ENCODE measurements at places on chromosomes 11 and 22.

DNA sequence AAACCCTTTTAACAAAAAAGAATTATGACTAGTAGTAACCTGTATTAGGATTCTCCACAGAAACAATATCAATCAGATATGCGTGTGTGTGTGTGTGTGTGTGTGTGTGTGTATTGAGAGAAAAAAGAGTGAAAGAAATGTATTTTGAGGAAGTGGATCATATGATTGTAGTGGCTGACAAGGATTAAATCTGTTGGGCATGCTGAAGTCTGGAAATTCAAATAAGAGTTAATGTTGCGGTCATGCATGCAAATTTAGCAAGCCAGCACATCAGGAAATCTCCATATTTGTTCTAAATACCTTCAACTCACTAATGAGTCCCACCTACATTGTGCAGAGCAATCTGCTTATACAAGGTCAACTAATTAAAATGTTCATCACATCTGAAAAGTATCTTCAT is 46.8 kb upstream of the IGLL5 start:
- DNase-seq: no peak

DNA sequence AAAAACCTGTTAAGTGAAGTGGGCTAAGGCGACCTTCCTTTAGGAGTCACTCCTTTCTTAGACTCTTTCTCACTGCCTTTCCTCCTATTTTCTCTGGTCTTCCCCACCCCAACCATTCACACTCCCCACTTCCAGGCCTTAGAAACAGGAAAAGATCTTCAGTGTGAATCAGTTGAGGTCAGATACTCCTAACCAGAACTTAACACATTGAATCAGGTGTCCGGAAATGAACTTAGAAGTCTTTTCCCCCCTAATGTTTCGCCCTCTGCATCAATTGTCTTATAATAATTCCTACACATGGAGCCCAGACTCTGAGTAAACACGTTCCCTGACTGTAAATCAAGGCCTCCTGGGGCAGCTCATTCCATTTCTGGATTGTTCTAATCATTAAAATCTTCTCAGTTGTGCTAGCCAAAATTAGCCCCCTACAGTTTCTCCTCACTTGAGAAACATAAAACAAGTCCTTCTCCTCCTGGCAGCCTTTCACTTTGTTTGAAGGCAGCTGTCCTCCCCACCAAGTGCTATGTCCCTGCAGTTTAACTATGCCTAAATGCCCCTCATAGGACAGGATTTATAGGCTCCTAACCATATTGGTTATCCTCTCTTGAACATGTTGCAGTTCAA is 32.7 kb upstream of the USP47 start:
- no peak for DNase-seq

- DNase-seq: no peak
Observed at GRCh38 chr11:44177905-44178304, 82.4 kb downstream of the EXT2 start.

DNA sequence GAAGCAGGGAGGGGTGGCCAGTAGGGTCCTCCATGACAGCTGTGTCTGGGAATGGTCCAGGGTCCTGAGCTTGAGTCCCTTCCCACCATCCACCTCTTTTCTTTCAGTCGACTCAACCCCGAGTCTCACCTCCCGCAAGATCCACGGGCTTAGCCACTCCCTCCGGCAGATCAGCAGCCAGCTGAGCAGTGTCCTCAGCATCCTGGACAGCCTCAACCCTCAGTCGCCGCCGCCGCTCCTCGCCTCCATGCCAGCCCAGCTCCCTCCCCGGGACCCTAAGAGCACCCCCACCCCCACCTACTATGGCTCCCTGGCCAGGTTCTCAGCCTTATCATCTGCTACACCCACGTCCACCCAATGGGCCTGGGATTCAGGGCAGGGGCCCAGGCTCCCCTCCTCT is 81.9 kb downstream of the CEP164 start:
- no peak for DNase-seq

GRCh38 chr11:109026891-109027489 is 362.1 kb downstream of the DDX10 start:
- DNase-seq: no peak

- no peak for DNase-seq
Observed at GRCh38 chr11:94062360-94062759, 41.2 kb downstream of the HEPHL1 start.

DNA sequence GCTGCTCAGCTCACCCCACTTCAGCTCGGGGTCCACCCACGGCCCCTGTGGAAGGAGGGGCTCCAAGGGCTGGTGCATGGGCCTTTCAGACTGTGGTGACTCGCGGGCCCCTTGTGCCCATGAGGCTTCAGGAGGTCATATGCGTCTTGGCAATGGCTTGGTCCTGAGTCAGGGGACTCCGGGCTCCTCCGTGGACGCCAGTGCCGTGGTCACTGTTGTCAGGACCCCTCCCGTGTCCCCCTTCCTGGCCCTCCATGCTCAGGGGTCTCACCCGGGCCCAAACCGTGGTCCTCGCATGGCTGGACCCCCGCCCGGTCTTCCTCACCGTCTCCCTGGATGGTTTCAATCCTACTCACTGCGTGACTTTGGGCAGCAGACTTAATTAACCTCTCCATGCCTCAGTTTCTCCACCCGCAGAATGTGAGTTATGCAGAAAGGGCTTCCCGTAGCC is 436.4 kb downstream of the TBC1D22A start:
- no peak for DNase-seq

DNA sequence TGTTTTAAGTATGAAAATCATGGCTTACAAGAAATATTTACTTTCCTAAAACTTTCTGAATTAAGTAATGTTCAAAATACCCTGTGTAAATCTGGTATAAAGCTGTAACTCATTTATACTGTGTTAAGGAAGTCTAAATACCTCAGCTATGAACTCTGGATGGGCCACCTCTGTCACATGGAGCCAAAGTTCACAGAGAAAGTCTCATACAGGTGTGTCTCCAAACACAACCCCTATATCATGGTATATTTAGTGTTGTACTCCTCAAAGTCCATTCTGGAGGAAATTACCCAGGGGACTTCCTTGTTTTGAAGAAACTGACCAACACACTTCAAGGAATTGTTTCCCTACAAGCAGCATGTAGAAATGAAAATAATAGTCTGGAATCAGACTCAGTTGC is 909.2 kb upstream of the TENM4 start:
- DNase-seq: no peak

DNA sequence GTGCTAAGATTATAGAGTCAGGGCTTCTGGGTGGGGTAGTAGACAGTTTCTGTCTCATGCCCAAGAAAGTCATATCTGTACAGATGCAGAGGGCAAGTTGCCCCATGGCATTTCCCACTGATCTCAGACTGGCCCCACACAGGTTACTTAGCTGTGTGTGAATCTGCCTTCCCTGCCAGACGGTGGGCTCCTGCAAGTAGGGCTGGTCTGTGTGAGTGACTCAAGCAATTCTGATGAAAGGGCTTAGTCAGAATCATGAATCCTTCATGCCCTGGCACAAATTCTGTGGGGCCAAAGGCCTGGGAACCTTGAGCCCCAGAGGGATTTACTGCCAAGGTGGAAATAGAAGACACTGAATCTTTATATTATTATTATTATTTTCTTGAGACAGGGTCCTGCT is 30.4 kb downstream of the USH1C start:
- DNase-seq: no peak

GRCh38 chr22:20315337-20316216 is 4.3 kb downstream of the DGCR6L start:
- no peak for DNase-seq

All from CD4-positive, alpha-beta T cell treated with Interleukin-6 at 100 ng/mL for 8 hours (primary cell).